ENCODE measurements at places on chromosomes 12 and 14.

DNA sequence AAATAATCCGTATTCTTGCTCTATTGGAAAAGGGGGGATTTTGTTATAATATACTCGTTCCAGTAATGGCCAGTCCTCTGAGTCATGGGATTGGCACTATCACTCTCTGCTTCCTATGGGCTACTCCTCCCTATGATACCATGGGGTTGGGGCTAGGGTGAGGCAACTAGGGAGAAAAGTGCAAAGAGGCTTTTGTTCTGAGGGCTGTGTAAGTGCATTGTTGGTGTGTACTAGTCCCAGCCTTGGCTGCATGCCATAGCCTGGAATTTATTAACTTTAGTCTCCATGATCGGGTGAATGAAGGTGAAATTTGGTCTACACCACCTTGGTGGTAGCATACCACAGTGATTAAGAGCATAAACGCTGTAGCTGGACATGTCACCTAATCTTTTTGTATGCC lies 247.6 kb downstream of the RPAP3 start:
- DNase-seq: no peak

GRCh38 chr14:101476916-101477553 lies 84.3 kb upstream of the DIO3 start:
- no peak for DNase-seq

GRCh38 chr12:108616941-108617858 lies 16.5 kb downstream of the SELPLG start:
- DNase-seq: no peak

- no peak for DNase-seq
These were observed 91.3 kb upstream of the USP44 start for GRCh38 chr12:95642583-95642982.

GRCh38 chr12:39467432-39467870 lies 24.5 kb upstream of the KIF21A start:
- no peak for DNase-seq

DNA sequence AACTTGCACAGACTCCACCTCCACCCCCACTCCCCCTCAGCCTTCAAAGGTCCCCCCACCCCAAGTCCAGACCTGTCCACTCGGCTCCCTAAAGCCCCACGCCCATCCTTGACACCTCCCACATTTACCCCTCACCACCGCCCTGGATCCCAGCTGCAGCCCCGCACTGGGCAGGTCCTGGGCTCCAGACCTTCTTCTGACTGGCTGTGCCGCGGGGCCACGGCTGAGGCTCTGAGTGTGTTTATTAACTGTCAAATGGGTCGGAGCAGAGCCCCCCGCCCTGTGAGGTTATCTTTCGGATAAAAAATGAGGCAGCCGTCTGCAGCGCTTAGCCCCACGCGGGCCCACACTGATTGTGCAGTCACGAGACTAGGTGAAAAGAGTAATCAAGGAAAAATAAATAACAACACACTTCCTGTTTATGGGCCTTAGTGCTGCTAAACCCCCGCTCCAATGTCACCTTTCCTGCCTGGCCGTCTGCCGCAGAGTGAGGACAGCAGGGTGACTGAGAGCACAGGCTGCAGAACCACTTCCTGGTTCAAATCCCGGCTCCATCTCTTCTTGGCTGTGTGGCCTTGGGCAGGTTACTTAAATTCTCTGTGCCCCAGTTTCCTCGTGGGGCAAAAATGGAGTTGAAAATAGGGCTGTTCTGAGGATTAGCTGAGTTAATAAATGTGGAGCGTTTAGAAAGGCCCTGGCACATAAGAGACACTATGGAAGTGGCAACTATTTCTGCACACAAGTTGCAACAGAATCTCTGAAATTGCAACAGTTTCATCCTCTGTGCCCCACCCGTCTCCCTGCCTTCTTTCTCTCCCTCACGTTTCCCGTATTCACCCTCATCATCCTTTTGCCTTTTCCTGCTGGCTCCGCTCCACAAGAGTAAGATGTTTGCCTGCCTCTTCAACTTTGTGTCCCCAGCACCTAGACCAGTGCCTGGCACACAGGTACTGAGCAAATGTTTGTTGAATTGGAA lies 9.4 kb downstream of the SETD1B start:
- DNase-seq: no peak

GRCh38 chr14:58942516-58942915 lies 246.0 kb upstream of the DAAM1 start:
- no peak for DNase-seq

All from amniotic stem cell (primary cell).